Cardiac muscle cell (in vitro differentiated cells and primary cell): ENCODE measurements at places on chromosomes 2 and 18. TPM values are rescaled to one million over a fixed set of nuclear protein-coding genes. Genes with fewer than 3 reads are reported as not detected.

GRCh38 chr2:107932488-107932887 lies 53.8 kb upstream of the SLC5A7 start:
- DNase-seq: no peak
- no peaks in the 10 kb centered on the region for H3K36me3 ChIP-seq
- H3K27ac ChIP-seq: no peak overlapping the region
- peaks cover 13% of the 10 kb centered on the region for H3K4me1 ChIP-seq
- no peak overlapping the region for H3K4me3 ChIP-seq

DNA sequence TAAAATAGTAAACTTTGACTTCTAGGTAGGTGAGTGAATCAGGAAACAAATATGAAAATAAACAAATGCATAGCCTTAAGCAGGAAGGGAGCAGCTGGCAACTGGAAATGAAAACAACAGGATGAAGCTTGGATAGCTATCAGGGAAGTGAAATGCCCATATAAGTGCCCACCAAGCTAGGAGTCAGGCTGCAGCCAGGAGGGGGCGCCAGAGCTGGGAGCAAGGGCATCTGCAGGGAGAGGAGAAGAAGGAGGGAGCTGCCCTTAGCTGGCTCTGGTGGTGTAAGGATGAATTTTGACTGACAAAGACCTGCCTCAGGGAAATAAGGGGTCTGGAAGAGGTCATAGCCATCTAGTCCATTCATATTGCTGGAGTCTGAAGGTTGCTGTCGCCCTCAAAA lies 298.3 kb downstream of the TDRD15 start:
- H3K36me3 ChIP-seq: no peaks in the 10 kb centered on the region
- no peak overlapping the region for H3K4me3 ChIP-seq
- H3K27ac ChIP-seq: no peak overlapping the region
- no peaks in the 10 kb centered on the region for H3K4me1 ChIP-seq
- H3K27me3 ChIP-seq: no peaks in the 10 kb centered on the region
- peak; percentile 67 for DNase-seq

DNA sequence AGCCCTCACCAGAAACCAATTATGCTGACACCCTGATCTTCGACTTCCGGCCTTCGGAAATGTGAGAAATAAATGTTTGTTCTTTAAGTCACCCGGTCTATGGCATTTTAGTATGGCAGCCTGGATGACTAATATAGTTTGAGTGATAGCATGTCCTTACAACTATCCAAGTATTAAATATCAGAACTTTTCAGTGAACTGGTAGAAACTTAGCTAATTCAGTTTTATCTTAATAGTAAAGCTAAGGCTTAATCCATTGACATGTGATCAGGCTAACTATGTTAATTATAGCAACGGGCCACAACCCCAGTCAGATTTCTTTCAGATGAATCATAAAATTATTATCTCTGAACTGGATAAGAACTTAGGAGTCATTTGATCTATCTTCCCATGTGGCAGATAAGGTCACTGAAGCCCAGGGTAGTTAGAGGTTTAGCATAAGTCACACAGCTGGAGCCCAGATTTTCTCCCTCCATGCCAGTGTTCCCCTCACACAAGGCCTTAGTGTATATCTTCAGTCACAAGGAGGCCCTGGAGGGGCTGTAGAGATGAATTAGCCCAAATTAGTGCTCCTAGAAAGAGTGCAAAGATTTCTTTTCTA lies 40.7 kb upstream of the UPP2 start:
- no peak overlapping the region for H3K4me3 ChIP-seq
- peak; percentile 48 for DNase-seq
- no peak overlapping the region for H3K27ac ChIP-seq
- no peaks in the 10 kb centered on the region for H3K27me3 ChIP-seq
- no peaks in the 10 kb centered on the region for H3K4me1 ChIP-seq

- peak; percentile 89 for DNase-seq
- peaks cover 11% of the 10 kb centered on the region for H3K4me1 ChIP-seq
- H3K4me3 ChIP-seq: no peak overlapping the region
- H3K36me3 ChIP-seq: no peaks in the 10 kb centered on the region
- H3K27me3 ChIP-seq: no peaks in the 10 kb centered on the region
- H3K27ac ChIP-seq: no peak overlapping the region
Measured at GRCh38 chr2:112032689-112033465, 22.2 kb upstream of the TMEM87B start.

GRCh38 chr2:3262437-3263388 lies 114.9 kb downstream of the EIPR1 start:
- H3K36me3 ChIP-seq: no peaks in the 10 kb centered on the region
- no peak for DNase-seq
- no peak overlapping the region for H3K4me3 ChIP-seq

DNA sequence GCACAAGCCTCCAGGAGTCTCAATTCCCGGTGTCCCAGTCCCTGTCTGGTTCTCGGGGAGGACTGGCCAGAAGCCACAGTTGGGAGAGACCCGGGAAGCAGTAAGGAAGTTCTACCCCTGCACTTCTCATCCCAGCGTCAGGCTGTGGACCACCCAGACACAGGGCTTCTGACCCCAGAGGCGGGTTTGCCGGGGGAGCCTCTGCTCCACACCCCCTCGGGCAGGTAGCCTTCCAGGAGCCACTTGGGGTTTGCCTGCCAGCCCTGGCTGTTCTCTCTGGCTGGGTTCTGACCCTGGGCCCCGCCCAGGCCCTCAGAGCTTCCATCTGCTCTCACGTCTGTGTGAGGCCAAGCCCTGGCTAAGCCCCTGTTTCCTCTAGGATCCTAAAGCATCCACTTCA lies 94.4 kb upstream of the GPC1 start:
- H3K27ac ChIP-seq: no peak overlapping the region
- H3K36me3 ChIP-seq: no peaks in the 10 kb centered on the region

DNA sequence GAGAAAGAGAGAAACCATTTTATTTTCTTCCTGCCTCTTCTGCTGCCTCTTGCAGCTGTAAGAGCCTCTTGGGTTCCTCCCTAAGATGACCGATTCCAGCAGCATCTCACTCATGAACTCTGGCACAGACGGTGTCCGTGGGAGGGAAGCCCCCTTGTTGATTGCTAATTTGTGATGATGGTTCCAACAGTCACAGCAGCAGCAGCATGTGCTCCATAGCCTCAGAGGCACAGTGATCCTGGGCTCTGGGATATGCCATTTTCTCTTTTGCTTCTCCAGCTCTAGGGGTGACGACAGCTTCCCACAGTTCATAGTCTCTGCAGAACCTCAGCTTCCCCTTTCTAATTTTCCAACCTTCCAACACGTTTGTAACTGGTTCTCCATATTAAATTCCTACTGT lies 324.2 kb upstream of the HS6ST1 start:
- H3K4me1 ChIP-seq: no peaks in the 10 kb centered on the region
- H3K27me3 ChIP-seq: peaks cover 24% of the 10 kb centered on the region
- H3K36me3 ChIP-seq: no peaks in the 10 kb centered on the region
- no peak overlapping the region for H3K4me3 ChIP-seq

GRCh38 chr18:34807106-34807796 lies 97.2 kb downstream of the DTNA start:
- no peak for DNase-seq
- H3K4me1 ChIP-seq: no peaks in the 10 kb centered on the region
- no peak overlapping the region for H3K4me3 ChIP-seq
- H3K27ac ChIP-seq: no peak overlapping the region
- no peaks in the 10 kb centered on the region for H3K27me3 ChIP-seq

- no peak for DNase-seq
- no peaks in the 10 kb centered on the region for H3K4me1 ChIP-seq
- peaks cover 100% of the 10 kb centered on the region for H3K27me3 ChIP-seq
- no peak overlapping the region for H3K27ac ChIP-seq
Measured at GRCh38 chr2:206259376-206260187, 14.9 kb upstream of the ZDBF2 start.

- H3K36me3 ChIP-seq: no peaks in the 10 kb centered on the region
- H3K4me1 ChIP-seq: no peaks in the 10 kb centered on the region
- DNase-seq: no peak
- no peak overlapping the region for H3K4me3 ChIP-seq
Measured at GRCh38 chr2:177816766-177817165, 255.8 kb downstream of the PDE11A start.

DNA sequence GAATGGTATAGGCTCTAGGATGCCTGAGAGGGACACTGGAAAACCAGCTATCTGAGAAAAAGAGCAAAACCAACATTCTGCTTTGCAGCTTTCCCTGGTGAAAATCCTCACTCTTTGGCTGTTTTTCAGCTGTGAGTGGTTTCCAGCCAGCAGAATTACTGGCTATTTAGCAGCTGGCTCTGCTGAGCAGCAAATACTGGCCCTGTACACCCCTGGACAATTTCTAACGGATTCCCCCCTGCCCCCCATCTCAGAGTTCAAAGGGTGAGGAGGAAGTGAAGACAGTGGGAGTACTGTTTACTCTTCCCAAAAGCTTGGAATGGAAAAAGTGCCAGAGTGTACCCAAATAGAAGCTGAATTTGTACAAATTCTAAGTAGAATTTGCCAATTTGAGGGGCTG lies 26.1 kb upstream of the IMP4 start:
- no peak for DNase-seq
- peaks cover 9% of the 10 kb centered on the region for H3K27me3 ChIP-seq
- H3K36me3 ChIP-seq: no peaks in the 10 kb centered on the region
- no peak overlapping the region for H3K4me3 ChIP-seq

- H3K4me1 ChIP-seq: peaks cover 11% of the 10 kb centered on the region
- no peaks in the 10 kb centered on the region for H3K36me3 ChIP-seq
- no peak for DNase-seq
- no peak overlapping the region for H3K4me3 ChIP-seq
- H3K27ac ChIP-seq: no peak overlapping the region
- H3K27me3 ChIP-seq: no peaks in the 10 kb centered on the region
Measured at GRCh38 chr2:238130111-238130695, 8.3 kb upstream of the KLHL30 start.

- no peak overlapping the region for H3K27ac ChIP-seq
- no peak for DNase-seq
- H3K36me3 ChIP-seq: no peaks in the 10 kb centered on the region
- no peaks in the 10 kb centered on the region for H3K27me3 ChIP-seq
- H3K4me1 ChIP-seq: no peaks in the 10 kb centered on the region
- H3K4me3 ChIP-seq: no peak overlapping the region
Measured at GRCh38 chr2:227707390-227707789, 10.4 kb downstream of the SLC19A3 start.

- H3K4me3 ChIP-seq: no peak overlapping the region
- DNase-seq: no peak
- H3K27me3 ChIP-seq: no peaks in the 10 kb centered on the region
- no peak overlapping the region for H3K27ac ChIP-seq
Measured at GRCh38 chr2:96903815-96904214, 33.9 kb upstream of the SEMA4C start.

DNA sequence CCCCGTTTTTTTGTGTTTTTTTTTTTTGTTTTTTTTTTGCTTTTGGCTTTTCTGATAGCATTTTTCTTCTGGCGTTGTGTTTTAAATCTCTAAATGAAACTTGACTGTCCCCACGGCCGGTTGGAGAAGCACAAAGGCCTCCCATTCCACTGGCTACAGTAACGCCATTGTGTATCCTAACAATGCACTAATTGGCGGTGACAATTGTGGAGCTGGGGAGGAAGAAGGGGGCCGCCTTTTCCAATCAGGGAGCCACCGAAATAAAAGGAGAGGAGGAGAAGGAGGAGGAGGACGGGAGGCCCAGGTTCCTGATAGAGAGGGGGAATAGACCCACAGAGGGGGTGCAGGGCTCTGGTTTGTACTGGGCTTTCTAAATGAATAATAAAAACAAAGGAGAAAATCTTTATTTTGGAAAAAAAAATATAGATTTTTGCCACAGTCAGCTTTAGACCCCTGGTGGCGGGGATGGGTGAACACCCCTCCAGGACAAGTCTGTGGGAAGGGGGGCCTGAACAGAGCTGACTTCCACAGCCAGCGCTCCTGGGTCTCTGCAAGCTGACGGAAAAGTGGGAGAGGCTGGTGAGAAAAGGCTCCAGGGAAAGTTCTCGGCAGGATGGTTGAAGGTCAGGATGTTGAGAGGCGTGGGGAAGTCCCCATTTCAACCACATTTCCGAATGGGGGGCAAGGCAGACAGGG lies 43.7 kb upstream of the FZD5 start:
- no peaks in the 10 kb centered on the region for H3K27me3 ChIP-seq
- no peaks in the 10 kb centered on the region for H3K4me1 ChIP-seq
- no peak overlapping the region for H3K27ac ChIP-seq

- H3K36me3 ChIP-seq: no peaks in the 10 kb centered on the region
- H3K4me1 ChIP-seq: peaks cover 16% of the 10 kb centered on the region
- DNase-seq: peak; percentile 30
Measured at GRCh38 chr2:47016172-47016913, 100.7 kb upstream of the MCFD2 start.

GRCh38 chr2:17540093-17540812 lies at the start of gene VSNL1:
TSS of gene VSNL1 (plus strand) at chr2:17540696. CDS start at chr2:17592075, 51,379 bp downstream.
- peak; percentile 96 for DNase-seq
- H3K4me1 ChIP-seq: peaks cover 6% of the 10 kb centered on the region
- no peaks in the 10 kb centered on the region for H3K36me3 ChIP-seq

DNA sequence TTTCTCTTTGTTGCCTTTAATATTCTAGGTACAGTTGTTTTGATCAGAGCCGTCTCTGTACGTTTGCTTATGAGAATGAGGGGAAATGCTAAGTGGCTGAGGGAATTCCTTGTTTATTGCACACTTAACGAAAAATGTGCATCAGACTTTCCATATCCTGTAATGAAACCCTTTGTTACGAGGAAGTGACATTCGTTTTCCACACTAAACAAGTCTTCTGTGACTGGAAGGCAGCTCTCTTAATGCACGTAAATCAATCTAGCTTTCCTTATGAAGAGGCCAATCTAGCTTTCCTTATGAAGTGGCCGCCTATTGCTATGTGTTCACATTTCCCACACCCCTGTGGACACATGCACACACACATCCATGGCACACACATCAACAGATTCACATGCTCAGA lies 186.2 kb downstream of the SNTG2 start:
- no peaks in the 10 kb centered on the region for H3K4me1 ChIP-seq
- no peak for DNase-seq
- no peak overlapping the region for H3K4me3 ChIP-seq
- H3K27me3 ChIP-seq: no peaks in the 10 kb centered on the region
- no peak overlapping the region for H3K27ac ChIP-seq
- no peaks in the 10 kb centered on the region for H3K36me3 ChIP-seq

DNA sequence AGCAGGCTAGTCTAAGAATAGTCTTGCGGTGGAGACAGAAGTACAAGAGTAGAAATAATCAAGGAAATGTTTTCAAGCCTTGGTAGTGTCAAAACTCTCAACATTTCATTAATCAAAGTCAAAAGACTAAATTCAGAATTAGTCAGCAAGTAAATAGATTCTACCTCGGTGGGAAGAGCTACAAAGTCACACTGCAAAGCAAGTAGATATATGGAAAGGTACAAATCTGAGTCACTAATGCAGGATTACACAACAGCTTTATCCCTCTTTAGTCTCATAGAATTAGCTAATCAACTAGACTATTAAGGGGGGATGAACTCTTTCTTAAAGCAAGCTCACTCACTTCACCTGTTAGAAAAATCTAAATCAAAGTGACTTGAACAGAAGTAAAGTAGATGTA lies 568.7 kb upstream of the CNTNAP5 start:
- H3K27ac ChIP-seq: no peak overlapping the region
- H3K27me3 ChIP-seq: no peaks in the 10 kb centered on the region
- H3K4me1 ChIP-seq: no peaks in the 10 kb centered on the region
- H3K4me3 ChIP-seq: no peak overlapping the region
- DNase-seq: no peak

GRCh38 chr2:143796051-143796450 lies 666.8 kb downstream of the ARHGAP15 start:
- no peak overlapping the region for H3K27ac ChIP-seq
- H3K4me1 ChIP-seq: no peaks in the 10 kb centered on the region
- H3K36me3 ChIP-seq: no peaks in the 10 kb centered on the region
- no peak overlapping the region for H3K4me3 ChIP-seq
- no peak for DNase-seq

Gene AFF3
- 12.8 and 16.2 TPM in 2 replicates for total RNA-seq

Gene CD8B2
- total RNA-seq: not detected in 2 replicates

Gene SERPINB3
- not detected in 2 replicates for total RNA-seq

Gene STK17B
- 3.4 and 12.9 TPM in 2 replicates for total RNA-seq

Gene CTNNA2
- 15.5 and 17.4 TPM in 2 replicates for total RNA-seq

Gene SLC16A14
- total RNA-seq: 1.7 and 7.5 TPM in 2 replicates

Gene RHBDD1
- total RNA-seq: 3.6 and 6.3 TPM in 2 replicates

Gene BOLL
- total RNA-seq: 0.28 TPM in 1 of 2 replicates, not detected in the other
